CD14-positive monocyte (primary cell): ENCODE measurements at places on chromosomes 6 and 20. TPM values are rescaled to one million over a fixed set of nuclear protein-coding genes. Genes with fewer than 3 reads are reported as not detected.

The DNAH8 gene
- polyA plus RNA-seq = not detected in 2 replicates

The CALHM4 gene
- not detected for polyA plus RNA-seq

The PPDPF gene
- 13.4 TPM for polyA plus RNA-seq

The ELOVL2 gene
- polyA plus RNA-seq = not detected

The RUNX2 gene
- 2.5 TPM for polyA plus RNA-seq

The ZBTB9 gene
- polyA plus RNA-seq = 0.42 TPM

The RGS19 gene
- 280 TPM for polyA plus RNA-seq

The COL19A1 gene
- polyA plus RNA-seq = not detected in 2 replicates

The BPI gene
- polyA plus RNA-seq = 6.1 and 8.2 TPM in 2 replicates

The SLC24A3 gene
- polyA plus RNA-seq = 0.04 and 0.05 TPM in 2 replicates

The PPP1R14C gene
- polyA plus RNA-seq = 0.05 and 0.11 TPM in 2 replicates

The RSPO4 gene
- polyA plus RNA-seq = not detected

The TEAD3 gene
- polyA plus RNA-seq = not detected in 2 replicates

The HLA-DRB1 gene
- 2,792 TPM for polyA plus RNA-seq

The TRAPPC3L gene
- polyA plus RNA-seq = 0.17 TPM

The SLC26A8 gene
- polyA plus RNA-seq = 1.5 TPM

The FOXP4 gene
- 0.65 TPM for polyA plus RNA-seq

The AK9 gene
- polyA plus RNA-seq = 2.8 TPM

The LAMP5 gene
- 1.5 TPM for polyA plus RNA-seq

The SRSF12 gene
- polyA plus RNA-seq = not detected

The MACROD2 gene
- polyA plus RNA-seq = not detected

The L3MBTL3 gene
- polyA plus RNA-seq = 3.0 and 8.0 TPM in 2 replicates

The MOG gene
- polyA plus RNA-seq = not detected in 2 replicates

The ECT2L gene
- not detected for polyA plus RNA-seq

The BPIFA2 gene
- not detected for polyA plus RNA-seq

The PSORS1C1 gene
- polyA plus RNA-seq = not detected in 2 replicates

The PRR18 gene
- not detected for polyA plus RNA-seq

The RAB44 gene
- 1.9 TPM for polyA plus RNA-seq

The GRM1 gene
- polyA plus RNA-seq = not detected

The LKAAEAR1 gene
- 0.86 TPM for polyA plus RNA-seq

The PXT1 gene
- 0.31 TPM for polyA plus RNA-seq

The CYP39A1 gene
- not detected in 2 replicates for polyA plus RNA-seq

The C20orf202 gene
- polyA plus RNA-seq = 0.06 and 0.12 TPM in 2 replicates

The FAM83C gene
- polyA plus RNA-seq = not detected in 2 replicates

The CCN2 gene
- not detected for polyA plus RNA-seq

The ATP5F1E gene
- polyA plus RNA-seq = 21.7 and 39.0 TPM in 2 replicates

The CRYBG1 gene
- polyA plus RNA-seq = 4.3 and 11.1 TPM in 2 replicates

The TRIM10 gene
- not detected for polyA plus RNA-seq

The SLC52A3 gene
- not detected for polyA plus RNA-seq

The MEI4 gene
- not detected for polyA plus RNA-seq
